A549 treated with ZK216348 at 1 μM for 4 hours (cell line): ENCODE measurements at places on chromosomes 1 and 21. TPM values are rescaled to one million over a fixed set of nuclear protein-coding genes. Genes with fewer than 3 reads are reported as not detected.

The MTOR gene
- 12.4 to 16.1 TPM (median 14.7 TPM) in 5 replicates for total RNA-seq

The SLC45A1 gene
- 3.7 to 9.5 TPM (median 8.6 TPM) in 5 replicates for total RNA-seq

The RGS13 gene
- total RNA-seq: not detected in 5 replicates

The TNFRSF1B gene
- 0.31 to 1.4 TPM (median 0.54 TPM) in 5 replicates for total RNA-seq

The ANXA9 gene
- total RNA-seq: 0.87 to 1.3 TPM (median 1.1 TPM) in 5 replicates

The BNIPL gene
- total RNA-seq: 0.07 to 0.27 TPM (median 0.09 TPM) in 3 of 5 replicates, not detected in the others

The FAM20B gene
- 14.0 to 22.4 TPM (median 19.3 TPM) in 5 replicates for total RNA-seq

The NEXN gene
- 5.0 to 15.4 TPM (median 7.0 TPM) in 5 replicates for total RNA-seq

The SPRR2F gene
- total RNA-seq: not detected in 5 replicates

The FCAMR gene
- 0.14 TPM in 1 of 5 replicates, not detected in the others for total RNA-seq

The SPATA45 gene
- not detected in 5 replicates for total RNA-seq

The MAB21L3 gene
- not detected in 5 replicates for total RNA-seq

The GABRD gene
- total RNA-seq: 0.19 to 0.83 TPM (median 0.41 TPM) in 5 replicates

The RPTN gene
- 0.07 TPM in 1 of 5 replicates, not detected in the others for total RNA-seq

The PRKAA2 gene
- total RNA-seq: 1.3 to 2.8 TPM (median 2.3 TPM) in 5 replicates

The VHLL gene
- not detected in 5 replicates for total RNA-seq

The WNT2B gene
- total RNA-seq: 0.08 to 0.29 TPM (median 0.22 TPM) in 5 replicates
